ENCODE measurements at places on chromosomes 7 and 10. TPM values are rescaled to one million over a fixed set of nuclear protein-coding genes. Genes with fewer than 3 reads are reported as not detected.

The ADAP1 gene
- total RNA-seq: 30.8 TPM

DNA sequence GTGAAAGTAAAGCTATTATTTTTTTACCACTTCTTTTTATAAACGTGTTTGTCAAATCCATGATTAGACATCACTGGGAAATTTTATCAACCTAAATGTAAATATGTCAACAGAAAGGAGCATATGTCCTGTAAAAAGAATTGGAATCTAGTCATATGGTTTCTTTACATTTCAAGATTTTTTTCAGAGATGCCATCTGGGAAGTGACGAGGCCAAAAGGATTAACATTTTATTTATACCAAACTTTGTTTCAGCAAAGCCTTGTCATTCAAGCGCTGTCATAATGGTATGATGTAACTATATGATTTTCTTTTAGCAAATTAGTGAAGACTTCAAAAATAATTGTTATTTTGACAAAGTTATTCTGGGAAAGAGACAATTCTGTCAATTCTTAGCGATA lies 117.3 kb downstream of the SEMA3A start:
- DNase-seq: no peak

GRCh38 chr7:533266-533665 lies 13.6 kb upstream of the PDGFA start:
- DNase-seq: no peak

DNA sequence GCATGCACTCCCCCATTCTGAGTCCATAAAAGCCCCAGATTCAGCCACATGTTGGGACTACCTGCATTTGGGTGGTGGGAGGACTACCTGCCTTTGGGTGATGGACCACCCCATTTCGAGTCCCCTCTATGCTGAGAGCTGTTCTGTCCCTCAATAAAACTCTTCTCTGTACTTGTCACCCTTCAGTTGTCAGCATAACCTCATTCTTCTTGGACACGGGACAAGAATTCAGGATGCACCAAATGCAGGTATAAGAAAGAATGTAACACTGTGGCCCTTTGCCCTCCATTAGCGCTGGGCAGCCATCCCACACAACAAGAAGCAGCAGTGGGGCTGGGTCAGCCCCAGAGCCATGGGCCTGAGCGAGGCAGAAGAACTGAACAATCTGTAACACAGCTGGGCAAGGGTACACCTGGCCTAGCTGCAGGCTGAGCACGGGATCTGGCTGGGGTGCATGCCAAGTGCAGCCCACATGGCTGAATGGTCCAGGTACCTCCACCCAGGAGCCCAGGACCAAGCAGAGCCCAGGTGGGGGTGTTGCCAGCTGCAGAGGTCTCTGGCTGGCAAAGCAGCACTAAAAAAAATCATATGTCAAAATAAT lies 1344.3 kb upstream of the LRRTM3 start:
- no peak for DNase-seq

DNA sequence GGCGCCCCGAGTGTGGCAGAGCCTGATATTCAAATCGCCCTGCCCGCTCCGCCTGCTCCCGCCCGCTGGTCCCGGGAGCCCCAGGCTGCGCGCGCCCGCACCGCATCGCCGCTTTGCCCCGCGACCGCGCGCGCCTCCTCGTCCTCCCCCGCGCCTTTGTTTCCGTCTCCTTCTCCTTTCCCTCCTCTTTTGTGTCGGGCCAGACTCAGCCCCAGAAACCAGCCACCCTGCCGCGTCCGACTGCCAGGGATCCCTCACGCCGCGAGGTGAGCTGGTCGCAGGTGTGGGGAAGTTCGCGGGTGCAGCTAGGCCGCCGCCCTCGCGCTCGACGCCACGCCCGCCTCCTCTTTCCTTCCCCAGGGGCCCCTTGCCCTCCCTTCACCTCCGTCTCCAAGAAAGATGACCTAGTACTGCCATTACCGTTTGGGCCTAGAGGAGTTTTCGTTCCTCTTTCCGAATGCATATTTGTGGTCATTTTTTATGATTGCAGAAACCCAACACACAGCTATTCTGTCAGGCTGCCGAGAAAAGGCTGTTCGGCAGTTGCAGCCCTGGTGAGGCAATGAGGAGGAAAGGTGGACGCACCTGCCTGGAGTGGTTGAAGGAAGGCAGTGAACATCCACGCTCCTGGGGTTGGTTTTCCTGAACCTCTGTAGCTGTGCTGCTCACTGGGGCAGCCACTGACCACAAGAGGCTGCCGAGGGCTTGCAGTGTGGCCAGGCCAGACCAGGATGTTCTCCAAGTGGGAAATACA lies 107.3 kb downstream of the SNX10 start:
- peak; percentile 52 for DNase-seq

GRCh38 chr10:126701526-126701925 lies 31.0 kb upstream of the C10orf90 start:
- DNase-seq: no peak

GRCh38 chr10:12466704-12467305 lies 117.5 kb downstream of the CAMK1D start:
- no peak for DNase-seq
